ENCODE measurements at places on chromosomes 13 and 19. TPM values are rescaled to one million over a fixed set of nuclear protein-coding genes. Genes with fewer than 3 reads are reported as not detected.

DNA sequence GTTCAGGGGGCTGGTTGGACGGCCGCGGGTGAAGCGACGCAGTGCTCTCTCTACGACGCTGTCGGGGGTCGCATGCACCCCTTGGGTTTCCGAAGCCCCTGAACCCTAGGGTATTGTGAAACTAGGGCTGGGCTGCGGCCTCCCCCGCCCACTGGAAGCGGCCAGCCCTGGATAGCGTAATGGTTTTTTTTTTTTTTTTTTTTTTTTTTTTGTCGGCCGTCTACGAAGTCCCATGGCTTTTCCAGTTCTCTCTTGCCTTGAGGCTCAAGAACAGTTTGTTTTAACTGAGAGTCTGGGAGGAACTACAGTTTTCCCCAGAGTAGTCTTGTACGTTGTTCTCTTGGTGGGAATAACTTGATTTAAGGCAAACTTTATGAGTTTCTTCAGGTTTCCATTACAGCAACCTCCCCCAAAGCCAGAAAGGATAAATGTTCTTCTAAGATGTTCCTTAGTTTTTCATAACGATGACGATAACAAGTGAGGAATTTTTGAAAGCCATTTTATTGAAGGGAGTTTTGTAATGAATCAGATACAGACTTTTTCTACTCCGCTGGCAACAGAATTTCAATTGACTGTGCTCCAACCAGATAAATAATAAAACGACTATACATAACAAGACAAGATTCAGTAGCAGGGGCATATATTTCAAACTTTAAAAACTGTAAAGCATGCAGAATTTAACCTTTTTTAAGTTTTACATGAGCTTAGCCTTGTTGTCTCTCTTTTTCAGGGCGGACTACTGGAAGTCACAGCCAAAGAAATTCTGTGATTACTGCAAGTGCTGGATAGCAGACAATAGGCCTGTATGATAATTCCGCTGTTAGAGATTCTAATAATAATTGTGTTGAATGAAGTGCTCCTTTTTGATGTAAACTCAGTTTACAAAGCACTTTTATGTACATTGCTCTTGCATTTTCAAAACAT lies 867 bp downstream of the WBP4 start:
- DNase-seq = no peak

DNA sequence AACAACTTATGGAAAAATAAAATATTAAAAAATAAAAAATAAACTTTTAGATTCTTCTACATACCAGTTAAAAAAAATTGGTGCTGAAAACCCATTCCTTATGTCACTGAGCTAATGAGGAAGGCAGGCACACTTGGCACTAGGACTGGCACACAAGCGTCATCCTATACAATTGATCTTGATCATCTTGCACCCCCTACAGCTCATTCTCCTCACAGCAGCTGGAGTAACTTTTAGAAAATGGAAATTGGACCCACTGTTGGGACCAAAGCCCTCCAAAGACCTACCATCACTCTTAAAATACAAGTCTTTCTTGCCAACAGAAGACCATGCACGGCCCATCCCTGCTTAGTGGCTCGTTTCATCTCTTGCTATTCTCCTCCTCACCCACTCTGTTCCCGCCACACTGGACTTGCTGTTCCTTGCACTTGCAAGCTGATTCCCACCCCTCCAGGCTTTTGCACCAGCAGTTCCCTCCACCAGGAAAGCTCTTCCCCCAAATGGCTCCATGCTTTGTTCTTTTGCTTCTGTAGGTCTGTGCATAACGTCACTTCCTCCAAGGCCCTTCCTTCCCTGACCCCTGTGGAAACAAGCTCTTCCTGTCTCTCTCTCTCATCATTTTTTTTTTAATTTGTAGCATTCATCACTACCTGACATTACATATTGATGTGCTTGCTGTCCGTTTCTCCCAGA lies 11.6 kb downstream of the CTU1 start:
- no peak for DNase-seq

- DNase-seq = no peak
Observed at GRCh38 chr19:49684983-49685553, 4.3 kb upstream of the ADM5 start.

DNA sequence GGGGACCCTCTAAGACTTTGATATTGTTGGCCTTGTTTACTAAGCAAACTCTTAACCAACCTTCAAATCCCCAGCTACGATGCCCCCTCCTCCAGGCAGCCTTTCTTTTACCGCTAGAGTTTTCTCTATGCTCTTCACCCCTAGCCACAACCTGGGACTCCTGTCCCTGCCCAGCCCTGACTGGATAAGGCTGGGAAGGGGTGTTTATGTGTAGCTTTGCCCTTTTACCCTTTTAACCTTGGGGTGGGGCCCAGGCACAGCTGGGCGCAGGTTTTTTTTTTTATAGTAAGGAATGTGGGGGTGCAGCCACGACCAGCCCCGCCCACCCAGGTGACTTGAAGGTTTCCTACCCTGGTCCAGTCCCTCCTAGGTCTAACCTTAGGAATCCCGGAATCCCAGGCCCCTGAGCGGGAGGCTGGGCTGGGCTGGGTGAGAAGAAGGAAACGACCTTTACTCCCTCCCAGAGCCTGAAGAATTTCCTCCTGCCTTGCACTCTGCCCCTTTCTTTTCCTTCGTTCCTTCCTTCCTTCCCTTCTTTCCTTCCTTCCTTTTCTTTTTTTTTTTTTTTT lies 12.2 kb downstream of the TJP3 start:
- DNase-seq = no peak

- DNase-seq = no peak
Observed at GRCh38 chr13:36817996-36818803, 822 bp upstream of the RFXAP start.

DNA sequence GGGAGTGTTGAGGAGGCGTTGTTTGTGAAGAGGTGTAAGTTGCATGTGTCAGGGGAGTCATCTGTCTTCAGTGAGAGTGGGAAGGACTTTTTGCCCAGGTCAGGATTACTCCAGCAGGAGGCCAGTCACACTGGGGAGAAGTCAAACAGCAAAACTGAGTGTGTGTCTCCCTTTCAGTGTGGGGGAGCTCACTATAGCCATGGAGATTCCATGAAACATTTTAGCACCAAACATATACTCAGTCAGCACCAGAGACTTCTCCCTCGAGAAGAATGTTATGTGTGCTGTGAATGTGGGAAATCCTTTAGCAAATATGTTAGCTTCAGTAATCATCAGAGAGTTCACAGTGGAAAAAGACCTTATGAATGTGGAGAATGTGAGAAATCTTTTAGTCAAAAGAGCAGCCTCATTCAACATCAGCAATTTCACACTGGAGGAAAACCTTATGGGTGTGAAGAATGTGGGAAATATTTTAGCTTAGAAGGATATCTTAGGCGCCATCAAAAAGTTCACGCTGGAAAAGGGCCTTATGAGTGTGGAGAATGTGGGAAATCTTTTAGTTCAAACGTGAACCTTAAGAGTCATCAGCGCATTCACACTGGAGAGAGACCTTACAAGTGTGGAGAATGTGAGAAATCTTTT lies 8.4 kb upstream of the ZNF587 start:
- DNase-seq = no peak

DNA sequence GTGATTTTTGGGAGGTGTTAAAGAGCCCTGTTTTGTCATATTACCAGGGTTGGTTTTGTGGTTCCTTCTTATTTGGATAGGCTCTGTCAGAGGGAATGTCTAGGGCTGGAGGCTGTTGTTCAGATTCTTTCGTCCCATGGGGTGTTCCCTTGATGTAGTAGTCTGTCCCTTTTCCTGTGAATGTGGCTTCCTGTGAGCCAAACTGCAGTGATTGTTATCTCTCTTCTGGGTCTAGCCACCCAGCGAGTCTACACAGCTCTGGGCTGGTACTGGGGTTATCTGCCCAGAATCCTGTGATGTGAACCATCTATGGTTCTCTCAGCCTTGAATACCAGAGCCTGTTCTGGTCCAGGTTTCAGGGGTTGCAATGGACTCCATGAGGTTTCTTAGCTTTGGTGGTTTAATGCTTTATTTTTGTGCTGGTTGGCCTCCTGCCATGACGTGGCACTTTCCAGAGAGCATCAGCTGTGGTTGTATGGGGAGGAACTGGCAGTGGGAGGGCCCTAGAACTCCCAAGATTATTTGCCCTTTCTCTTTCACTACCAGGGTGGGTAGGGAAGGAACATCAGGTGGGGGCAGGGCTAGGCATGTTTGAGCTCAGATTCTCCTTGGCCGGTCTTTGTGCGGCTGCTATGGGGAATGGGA lies 78.8 kb downstream of the SPRY2 start:
- no peak for DNase-seq

- DNase-seq = no peak
Observed at GRCh38 chr19:51434456-51434855, 17.0 kb upstream of the SIGLEC10 start.

DNA sequence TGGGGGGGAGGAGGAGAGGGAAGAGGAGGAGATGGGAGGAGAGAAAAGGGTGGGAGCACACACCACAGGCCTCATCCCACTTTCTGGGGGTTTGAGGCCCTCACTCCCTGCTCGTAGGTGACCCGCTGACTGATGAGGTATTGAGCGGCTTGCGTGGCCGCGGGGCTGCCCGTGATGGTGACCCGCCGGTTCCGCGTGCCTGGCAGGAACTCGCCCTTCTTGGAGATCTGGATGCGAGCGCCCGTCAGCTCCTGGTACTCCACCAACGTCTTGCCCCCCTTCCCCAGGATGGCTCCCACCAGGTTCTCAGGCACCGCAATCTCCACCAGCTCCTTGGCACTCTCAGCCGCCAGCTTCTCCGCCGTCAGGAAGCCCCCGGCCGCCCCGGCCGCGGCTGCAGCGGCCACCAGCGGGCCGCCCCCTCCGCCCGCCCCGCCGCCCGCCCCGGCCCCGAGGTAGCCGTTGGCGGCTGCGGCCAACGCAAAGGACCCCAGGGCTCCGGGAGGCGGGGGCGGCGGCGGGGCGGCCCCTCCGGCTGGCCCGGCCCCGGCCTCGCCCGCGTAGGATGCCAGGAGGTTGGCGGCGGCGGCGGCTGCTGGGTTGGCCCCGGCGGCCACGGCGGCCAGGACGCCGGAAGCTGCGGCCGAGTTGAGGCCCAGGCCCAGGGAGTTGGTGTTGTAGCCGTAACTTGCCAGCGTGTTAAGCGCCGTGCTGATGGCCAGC lies 25.4 kb upstream of the NANOS2 start:
- DNase-seq = no peak

GRCh38 chr19:17370026-17370587 lies 7.0 kb downstream of the PLVAP start:
- no peak for DNase-seq

DNA sequence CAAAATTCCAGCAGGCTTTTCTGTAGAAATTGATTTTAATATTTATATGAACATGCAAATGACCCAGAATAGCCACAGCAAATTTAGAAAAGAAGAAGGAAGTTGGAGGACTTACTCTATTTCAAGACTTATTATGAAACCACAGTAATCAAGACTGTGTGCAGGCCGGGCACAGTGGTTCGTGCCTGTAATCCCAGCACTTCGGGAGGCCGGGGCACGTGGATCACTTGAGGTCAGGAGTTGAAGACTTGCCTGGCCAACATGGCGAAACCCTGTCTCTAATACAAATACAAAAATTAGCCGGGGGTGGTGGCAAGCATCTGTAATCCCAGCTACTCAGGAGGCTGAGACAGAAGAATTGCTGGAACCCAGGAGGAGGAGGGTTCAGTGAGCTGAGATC lies 6.0 kb upstream of the FFAR2 start:
- DNase-seq = no peak

- no peak for DNase-seq
Observed at GRCh38 chr13:51348069-51348967, 8.8 kb downstream of the SERPINE3 start.

DNA sequence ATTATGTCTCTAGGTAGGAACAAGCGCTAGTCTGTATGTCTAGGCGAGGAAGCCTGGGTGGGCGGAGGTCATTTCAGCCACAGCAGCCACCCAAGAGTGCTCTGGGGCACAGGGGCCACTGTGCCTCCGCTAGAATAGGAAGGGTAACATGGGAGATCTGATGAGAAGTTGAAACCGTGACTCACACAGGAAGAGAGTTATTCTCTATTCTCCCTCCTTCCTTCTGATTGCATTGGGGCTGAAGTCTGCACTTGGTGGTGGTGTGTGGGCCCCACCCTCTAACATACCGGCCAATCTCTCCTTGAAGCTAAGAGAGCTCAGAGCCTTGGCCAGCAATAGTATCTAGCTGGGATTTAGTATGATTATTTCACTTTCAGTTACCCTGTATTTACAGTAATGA lies 20.3 kb upstream of the GGACT start:
- DNase-seq = peak; percentile 58

GRCh38 chr13:27110056-27110746 lies 61.4 kb downstream of the USP12 start:
- DNase-seq = no peak

DNA sequence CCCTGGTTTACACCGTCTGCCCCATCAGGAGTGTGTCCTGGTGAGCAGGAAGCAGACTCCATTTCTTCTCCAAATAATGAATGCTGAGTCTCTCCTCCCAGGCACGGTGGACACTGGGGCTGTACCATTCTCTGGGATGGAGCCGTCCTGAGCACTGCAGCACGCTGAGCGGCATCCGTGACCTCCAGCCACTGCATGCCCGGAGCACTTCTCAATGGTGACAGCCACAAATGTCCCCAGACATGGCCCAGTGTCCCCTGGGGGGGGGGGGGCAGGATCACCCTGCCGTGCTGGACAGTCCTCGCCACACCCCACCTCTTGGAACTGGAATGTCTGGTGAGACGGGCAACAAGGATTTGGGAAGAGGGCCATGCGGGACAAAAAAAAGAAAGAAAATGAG lies 37.4 kb downstream of the GNG7 start:
- DNase-seq = no peak

- no peak for DNase-seq
Observed at GRCh38 chr13:46134494-46134893, 29.7 kb upstream of the CPB2 start.

DNA sequence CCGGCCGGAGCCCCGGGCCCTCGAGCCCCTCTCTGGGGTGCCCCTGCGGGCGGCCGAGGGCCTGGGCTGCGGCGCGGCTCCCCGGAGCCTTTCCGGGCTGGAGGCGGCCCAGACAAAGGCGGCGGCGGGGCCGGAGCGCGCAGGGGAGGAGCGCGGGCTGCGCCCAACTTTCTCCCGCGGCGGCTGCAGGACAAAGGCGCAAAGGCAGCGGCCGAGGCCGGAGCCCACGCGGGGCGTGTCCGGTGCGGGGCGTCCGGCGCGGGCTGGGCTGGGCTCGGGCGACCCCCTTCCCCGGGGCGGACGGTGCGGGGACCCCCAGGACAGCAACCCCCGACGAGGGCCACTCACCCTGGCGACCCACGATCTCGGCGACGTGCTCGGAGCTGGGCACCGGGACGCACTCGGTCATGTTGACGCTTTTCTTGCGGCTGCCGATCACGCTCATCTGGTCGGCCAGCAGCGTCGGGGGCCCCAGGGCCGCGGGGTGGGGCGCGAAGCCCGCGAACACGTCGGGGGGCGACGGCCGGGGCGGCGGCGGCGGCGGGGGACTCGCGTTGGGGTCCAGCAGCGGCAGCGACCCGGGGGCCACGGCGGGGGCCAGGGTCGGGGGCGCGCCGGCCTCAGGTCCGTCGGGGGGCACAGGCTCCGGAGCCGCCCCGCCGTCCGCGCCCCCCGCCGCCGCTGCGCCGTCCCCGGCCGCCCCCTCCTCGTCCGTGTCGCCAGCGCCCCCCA lies 843 bp downstream of the MEX3D start:
- DNase-seq = no peak

The GPC6 gene
- not detected for total RNA-seq

The LPAR6 gene
- total RNA-seq = 96.8 TPM

The SH2D3A gene
- 28.1 TPM for total RNA-seq

The CYP4F12 gene
- not detected for total RNA-seq

The WASF3 gene
- total RNA-seq = not detected

The ZNF71 gene
- total RNA-seq = 4.9 TPM

The LILRB2 gene
- total RNA-seq = not detected

The SLC7A9 gene
- total RNA-seq = 0.30 TPM

The NLRP9 gene
- total RNA-seq = not detected

The NLRP4 gene
- not detected for total RNA-seq

The PRR20E gene
- not detected for total RNA-seq

The RGL3 gene
- not detected for total RNA-seq

The PCDH9 gene
- not detected for total RNA-seq

All from activated CD4-positive, alpha-beta memory T cell treated with anti-CD3 and anti-CD28 coated beads, Interleukin-2, amount 10 ng/mL, durations not matched to agents 7 days and 5 days (primary cell).